Activated CD4-positive, CD25-positive, alpha-beta regulatory T cell treated with anti-CD3 and anti-CD28 coated beads, Interleukin-2, amount 50 U/mL, for 72 hours (primary cell): ENCODE measurements at places on chromosomes 2 and 18.

- no peak for DNase-seq
Observed at GRCh38 chr2:174328961-174329715, 5.6 kb upstream of the SP9 start.

DNA sequence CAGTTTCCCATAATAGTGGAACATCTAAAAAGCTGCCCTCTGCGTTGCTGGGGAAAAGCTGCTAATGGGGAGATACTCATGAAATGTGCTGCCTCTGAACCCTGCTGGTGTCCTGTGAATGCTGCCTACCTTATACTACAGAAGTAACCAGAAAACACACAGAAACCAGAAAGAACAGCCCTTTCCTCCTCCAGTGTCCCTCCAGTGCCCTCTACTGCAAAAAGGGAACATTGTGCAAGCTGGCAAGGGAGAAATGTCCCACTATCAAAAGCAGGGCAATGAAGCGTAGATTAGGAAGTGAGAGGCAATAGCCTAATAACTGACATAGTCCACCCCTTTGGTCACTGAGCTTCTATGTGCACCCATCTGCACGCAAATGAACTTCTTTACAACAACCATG, 162.7 kb upstream of the ETAA1 start:
- DNase-seq = no peak

DNA sequence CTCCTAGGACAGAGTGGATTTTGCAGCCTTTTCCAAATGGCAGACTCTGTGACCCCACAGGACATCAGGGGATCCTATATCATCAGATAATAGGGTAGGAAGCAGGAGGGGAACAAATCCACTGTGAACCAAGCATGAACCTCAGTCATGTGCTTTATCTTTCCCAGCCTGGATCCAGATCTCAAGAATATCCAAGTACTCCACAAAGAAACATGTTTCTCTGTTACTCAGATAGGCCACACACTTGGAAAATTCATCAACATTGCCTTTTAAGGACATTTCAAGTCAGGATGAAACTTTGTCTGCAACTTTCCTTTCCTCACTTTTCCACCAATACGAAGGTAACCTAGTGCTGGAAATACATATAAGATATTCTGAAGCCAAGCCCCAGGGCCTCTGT, 85.8 kb downstream of the RDH14 start:
- no peak for DNase-seq

DNA sequence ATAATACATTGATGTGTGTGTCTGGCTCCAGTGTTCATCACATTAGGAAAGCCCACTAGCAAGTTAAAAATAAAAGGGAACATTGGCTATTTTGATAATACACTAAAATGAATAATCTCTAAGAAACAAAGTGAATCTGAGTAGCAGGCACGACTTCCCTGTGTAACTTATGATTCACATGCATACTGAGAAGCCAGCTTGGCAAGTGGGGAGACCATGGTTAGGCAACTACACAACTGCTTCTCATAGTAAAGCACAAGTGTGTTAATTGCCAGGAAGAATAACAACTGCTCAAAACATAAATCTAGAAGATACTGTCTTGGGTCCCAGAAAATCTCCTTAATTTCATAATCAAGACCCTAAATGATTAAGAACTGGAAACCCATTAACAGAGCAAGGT, 4.0 kb downstream of the MYO5B start:
- no peak for DNase-seq

- no peak for DNase-seq
Observed at GRCh38 chr18:50393802-50394201, 19.0 kb downstream of the SKA1 start.

- no peak for DNase-seq
Observed at GRCh38 chr18:61896757-61897156, 4.0 kb upstream of the RNF152 start.

DNA sequence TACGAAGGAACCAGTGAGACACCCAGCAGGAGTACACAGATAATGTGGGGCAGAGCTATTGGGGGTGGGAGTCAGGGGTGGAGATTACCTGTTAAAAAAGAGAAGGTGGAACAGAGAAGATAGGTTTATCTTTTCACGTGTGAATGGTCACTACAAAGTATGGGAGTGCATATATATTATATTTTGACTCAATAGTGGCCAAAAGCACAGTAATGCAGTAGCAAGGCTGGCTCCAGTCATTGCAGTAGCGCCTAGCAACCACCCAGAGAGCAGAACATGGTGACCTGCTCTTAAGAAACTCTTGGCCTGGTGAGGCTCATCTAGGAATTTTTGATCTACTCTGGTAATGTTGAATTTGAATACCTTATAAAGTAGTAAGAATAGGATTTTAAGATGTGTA, 1.0 kb downstream of the IMPACT start:
- DNase-seq = no peak

DNA sequence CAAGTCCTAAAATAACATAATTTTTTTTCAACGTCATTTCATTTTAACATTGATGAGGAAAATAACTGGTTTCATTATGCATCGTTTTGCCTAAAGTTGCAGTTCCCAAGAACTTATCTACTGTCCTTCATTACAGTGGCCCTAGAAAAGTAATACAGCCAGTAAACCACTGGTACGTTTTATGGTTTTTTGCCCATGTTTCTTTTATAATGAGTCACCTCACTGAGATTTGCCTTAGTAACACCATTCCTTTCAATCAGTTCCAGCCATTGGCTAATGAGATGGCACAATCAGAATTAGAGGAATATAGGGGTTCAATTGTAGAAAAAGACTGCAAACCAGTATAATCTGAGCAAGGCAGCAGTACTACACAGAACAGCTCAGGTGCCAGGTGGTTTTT, 422.6 kb upstream of the LYPD1 start:
- no peak for DNase-seq

- DNase-seq = no peak
Observed at GRCh38 chr2:156892467-156893281, 364.8 kb upstream of the GALNT5 start.

DNA sequence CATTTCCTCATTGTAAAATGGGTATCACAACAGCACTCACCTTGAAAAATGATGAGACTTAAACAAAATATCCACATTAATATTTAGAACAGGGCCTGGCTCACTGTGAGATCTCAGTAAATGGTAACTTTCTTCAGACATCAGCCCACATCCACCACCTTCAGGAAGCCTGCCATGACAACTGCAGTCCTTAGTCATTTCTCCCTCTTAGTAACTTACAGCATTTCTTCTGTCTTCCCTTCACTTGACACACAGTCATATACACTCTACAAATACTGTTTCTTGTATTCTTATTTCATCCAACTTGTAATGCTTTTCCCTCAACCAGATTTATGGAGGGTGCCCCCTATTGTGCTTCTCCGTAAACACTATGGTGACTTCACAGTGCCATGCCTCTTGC, 263.0 kb downstream of the ZNF516 start:
- DNase-seq = no peak

- DNase-seq = no peak
Observed at GRCh38 chr2:62309465-62310091, 113.7 kb downstream of the B3GNT2 start.

DNA sequence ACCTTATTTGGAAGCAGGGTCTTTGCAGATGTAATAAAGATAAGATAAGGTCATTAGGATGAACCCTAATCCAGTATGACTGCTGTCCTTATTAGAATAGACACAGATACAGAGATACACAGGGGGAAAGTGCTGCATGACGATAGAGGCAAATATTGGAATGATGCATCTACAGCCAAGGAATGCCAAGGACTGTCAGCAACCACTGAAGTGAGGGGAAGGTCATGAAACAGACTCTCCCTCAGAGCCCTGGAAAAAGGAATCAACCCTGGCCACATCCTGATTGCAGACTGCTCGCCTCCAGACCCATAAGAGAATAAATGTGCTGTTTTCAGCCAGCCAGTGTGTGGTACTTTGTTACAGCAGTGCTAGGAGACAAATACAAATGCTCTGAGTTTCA, 14.8 kb downstream of the TMEM237 start:
- DNase-seq = no peak

DNA sequence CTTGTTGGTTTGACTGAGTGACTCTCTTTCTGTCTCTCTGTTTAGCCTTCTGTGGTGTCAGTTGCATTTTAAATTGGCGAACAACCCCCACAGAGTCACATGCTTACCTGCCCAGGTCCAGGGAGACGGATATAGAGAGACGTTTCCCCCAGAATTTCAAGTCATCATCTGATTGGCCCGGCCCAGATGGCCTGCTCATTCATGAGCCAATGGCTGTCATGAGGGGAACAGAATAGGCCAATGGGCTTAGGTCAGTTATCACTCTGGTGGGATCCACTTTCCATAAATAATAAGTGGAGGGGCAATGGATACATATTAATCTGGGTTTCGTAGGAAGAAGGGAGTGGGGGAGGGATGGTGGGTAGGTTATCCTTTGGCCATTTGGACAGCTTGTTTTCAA, 150.0 kb upstream of the SPRED2 start:
- no peak for DNase-seq

DNA sequence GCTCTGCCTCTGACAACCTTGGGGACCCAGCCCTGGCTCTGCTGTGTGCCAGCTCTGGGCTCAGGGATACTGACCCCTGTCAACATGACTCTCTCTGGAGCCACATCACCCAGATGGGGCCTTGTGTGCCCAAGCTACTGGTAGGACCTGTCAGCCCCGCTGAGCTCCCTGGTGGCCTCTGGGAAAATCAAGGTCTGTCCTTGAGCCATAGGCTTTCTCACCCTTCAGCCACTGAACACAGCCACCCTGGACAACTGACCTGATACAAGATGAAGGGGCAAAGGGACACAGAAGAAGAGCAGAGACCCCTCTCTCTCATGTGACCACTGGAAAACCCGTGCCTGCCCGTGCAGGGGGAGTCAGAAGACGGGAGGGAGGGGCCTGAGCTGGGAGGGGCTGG, 7.8 kb downstream of the CCDC74A start:
- peak; percentile 24 for DNase-seq

DNA sequence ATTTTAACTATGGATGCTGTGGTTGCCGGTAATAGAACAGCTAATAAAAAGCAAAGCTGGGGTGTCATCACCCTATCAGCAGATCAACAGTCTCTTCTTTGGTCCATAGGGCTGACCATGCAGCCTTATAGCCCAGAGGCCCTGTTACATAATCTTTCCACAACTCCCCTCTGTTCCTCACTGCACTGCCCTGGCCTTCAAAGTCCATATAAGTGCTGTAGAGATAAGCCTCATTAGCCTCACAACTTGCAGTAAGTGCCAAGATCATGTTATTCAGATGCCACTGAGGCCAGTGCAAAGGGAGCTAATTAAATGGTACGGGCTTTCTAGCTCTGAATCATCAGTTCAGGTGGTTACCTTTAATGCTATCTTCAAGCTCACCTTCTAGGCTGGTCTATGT, 89.7 kb upstream of the CXCR4 start:
- DNase-seq = no peak
